G401 (cell line): ENCODE measurements at places on chromosomes 7 and 10.

- DNase-seq: no peak
These were observed 106.6 kb downstream of the PRKCQ start for GRCh38 chr10:6473430-6473829.

- DNase-seq: no peak
These were observed 61.4 kb upstream of the NAMPT start for GRCh38 chr7:106346167-106346677.

GRCh38 chr10:129771991-129772431 lies 192.1 kb downstream of the EBF3 start:
- DNase-seq: no peak

DNA sequence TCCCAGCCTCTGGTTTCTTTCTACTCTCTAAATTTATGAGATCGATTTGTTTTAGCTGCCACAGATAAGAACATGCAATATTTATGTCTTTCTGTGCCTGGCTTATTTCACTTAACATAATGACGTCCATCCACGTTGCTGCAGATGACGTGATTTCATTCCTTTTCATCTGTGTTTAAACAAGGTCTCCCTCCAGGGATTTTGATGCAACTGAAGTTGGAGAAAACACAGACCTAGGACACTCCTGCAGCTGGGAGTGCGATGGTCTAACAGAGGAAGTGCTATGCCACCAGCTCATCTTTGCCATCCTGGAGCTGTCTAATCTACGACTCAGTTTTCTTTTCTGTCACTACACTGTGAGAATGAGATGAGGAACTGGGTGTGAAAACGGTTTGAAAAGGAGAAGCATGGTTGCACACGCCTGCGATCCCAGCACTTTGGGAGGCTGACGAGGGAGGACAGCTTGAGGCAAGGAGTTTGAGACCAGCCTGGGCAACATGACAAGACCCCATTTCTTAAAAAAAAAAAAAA lies 1.5 kb upstream of the KCTD7 start:
- DNase-seq: no peak

- no peak for DNase-seq
These were observed 20.2 kb upstream of the PFKFB3 start for GRCh38 chr10:6182454-6183098.

DNA sequence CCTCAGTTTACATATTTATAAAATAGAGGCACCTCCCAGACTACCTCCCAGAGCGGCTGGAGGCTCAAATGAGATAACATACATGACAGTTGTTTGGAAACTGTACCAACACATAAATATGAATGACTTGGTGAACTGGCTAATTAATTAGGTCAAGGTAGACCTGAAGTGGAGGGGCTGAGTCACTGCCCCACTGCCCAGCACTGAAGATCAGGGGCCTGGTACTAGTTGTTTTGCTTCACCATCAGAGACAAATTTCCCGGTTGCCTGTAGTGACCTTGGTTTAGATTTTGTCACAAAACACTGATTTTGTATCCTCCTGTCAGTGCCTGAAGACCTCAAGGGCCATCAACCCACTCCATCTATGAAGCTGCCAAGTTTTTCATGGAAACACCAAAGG lies 41.8 kb downstream of the JAZF1 start:
- no peak for DNase-seq

DNA sequence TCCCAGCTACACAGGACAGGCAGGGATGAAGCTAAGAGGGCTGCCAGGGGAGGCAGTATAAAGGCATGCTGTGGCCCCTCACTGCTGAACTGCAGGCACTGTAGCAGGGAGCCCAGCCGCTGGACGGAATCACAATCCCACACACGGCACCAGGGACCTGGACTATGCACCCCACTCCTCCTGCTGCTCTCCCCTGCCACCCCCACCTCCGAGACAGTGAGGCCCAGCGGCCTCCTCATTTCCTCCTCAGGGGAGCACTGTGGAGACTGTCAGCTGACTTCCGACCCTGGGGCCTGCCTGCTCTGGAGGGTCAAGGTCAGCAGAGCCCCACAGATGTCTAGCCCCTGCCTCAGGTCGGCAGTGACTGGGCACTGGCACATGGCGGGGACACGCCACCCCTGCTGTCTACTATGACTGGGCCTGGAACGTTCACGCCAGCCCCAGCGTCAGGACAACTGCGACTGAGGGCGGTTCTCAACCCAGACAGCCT lies 92.7 kb downstream of the FAM53B start:
- no peak for DNase-seq

- DNase-seq: no peak
These were observed 96.3 kb downstream of the CDK14 start for GRCh38 chr7:90692396-90692795.

GRCh38 chr10:76205361-76205760 lies 773.9 kb downstream of the LRMDA start:
- no peak for DNase-seq

DNA sequence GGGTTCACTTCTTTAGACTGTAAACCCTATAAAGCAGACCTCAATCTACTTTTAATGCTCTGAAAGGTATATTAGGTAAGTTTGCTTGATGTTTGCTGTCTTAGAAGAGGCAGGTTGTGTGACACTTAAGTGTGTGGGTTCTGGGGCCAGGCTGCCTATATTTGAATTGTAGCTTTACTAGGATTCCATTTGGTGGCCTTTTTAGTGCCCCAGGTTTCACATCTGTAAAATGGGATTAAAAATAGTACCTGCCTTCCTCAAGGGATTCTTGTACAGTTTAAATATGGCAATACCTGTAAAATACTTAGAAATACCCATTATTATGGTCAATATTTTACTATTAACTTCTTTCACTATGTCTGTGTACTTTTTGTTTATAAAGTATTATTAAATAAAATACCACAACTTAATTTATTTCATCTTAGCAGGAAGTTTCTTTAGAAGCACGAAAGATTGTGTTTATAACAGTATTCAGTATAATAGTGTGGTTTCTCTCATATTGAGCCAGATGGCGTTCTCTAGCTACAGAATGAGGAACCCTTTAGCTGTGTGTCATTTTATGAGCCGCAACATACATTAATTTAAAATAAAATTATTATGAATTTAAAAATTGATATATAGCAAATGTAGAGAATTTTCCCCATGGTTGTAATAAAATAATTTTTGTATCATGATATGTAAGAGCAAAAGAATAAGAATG lies 94.2 kb downstream of the CDK14 start:
- DNase-seq: no peak

DNA sequence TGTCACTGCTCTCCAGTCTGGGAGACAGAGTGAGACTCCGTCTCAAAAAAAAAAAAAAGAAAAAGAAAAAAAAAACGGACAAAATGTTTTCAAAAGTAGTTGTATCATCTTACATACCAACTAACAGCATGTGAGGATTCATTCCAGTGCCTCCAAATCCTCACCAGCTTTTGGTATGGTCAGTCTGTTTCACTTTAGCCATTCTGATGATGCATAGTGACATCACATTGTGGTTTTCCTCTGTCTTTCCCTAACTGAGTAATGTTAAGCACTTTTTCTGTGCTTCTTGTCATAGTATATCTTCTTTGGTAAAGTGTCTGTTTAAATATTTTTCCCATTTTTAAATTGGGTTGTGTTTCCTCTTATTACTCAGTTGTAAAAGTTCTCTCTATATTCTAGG lies 251.4 kb upstream of the CTBP2 start:
- DNase-seq: no peak

DNA sequence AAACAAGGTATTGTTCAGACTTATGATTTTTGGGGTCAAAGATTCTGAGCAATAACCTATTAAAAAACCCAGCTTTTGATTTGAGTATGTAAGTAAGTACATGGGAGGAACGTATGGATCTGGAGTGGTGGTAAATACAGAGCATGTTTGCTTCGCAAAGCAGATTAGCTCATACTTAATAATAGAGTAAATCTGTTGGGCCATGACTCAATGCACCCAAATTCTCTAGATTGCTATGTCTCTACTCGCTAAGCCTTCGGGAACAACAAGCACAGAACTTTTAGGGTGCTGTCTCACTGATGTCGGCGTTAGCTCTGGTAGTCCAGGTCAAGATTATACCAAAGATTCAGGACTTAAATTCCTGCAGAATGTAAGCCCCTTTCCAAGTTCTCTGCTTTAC lies 807 bp upstream of the MINPP1 start:
- DNase-seq: no peak

GRCh38 chr7:106862317-106863089 lies 2.6 kb upstream of the PIK3CG start:
- no peak for DNase-seq

GRCh38 chr7:88664630-88665233 lies 94.8 kb upstream of the ZNF804B start:
- DNase-seq: no peak

DNA sequence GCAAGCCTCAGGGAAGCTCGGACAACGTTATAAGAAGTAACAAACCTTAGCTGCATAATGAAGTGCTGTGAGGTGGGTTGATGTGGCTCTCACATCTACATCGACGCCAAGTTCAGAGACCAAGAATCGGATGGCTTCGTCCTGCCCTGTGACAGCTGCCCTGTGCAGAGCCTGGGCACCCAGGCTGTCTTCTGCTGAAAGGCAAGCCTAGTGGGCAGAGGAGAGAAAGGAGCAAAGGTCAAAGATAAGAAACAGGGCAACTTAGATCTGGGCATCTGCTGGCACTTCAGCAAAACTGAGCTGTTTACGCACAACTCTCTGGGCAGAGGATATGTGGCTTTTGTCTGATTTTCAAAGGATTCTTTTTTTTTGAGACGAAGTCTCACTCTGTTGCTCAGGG lies 6.7 kb downstream of the ANKRD16 start:
- DNase-seq: no peak

DNA sequence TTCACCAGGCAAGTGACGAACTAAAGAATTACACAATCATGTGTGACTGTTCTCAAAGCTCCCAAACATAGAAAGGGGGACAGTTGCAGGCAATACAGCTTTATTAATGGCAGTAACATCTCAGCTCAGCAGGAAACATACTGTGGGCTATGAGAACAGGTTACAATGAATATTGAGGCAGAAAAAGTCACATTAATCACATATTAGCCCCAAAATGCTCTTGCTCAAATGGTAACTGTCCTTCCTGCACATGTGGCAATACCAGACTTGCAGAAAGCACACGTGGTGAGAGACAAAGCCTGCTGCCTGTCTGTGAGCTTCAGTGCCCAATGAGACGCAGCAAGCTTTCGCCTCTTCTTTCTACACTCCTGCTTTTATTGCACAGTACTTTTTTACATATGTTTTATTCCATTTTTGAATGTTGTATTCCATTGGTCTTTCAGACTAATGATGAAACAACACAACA lies 104.9 kb upstream of the ACBD5 start:
- no peak for DNase-seq

DNA sequence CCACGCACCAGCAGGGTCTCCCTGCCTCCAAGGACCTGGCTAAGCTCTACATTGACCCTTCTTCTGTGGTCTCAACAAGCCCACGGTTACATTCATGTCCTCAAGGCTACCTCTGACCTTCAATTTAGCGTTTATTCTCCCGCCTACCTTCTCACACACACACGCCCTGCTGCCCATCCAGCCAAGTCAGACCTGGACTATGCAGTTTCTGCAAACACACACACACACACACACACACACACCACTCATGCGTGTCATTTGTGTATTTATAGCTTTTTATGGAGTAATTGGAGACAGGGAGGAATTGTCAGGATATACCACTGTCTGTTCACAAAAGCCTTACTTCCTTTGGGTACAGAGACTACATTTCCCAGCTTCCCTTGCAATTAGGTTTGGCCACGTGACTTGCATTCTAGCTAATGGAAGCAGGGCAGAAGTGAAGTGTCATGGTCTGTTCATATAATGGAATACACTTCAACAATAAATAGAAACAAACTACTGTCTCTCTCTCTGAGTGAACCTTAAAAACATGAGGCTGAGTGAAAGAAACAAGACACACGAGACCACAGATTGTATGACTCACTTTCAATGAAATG lies 53.8 kb upstream of the CPXM2 start:
- peak; percentile 3 for DNase-seq

DNA sequence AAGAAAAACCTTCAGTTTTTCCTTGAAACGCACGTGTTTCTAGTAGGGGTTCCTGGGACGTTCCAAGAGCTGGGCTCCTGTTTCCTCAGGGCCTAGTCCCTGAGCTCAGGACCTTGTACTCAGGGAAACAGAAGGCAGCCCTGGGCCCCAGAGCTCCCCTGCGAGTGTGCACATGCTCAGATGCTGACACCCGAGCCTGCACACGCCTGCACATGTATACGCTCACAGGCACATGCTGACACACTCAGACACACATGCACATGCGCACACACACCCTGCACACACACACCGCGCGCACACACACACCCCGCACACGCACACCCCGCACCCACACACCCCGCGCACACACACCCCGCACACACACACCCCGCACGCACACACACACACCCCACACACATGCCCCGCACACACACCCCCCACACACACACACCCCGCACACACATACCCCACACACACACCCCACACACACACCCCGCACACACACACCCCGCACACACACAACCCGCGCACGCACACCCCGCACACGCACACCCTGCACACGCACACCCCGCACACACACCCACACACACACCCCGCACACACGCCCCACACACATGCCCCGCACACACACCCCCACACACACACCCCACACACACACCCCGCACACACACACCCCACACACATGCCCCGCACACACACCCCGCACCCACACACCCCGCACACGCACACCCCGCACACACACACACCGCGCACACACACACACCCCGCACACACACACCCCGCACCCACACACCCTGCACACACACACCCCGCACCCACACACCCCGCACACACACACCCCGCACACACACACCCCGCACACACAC lies 52.2 kb downstream of the CALML3 start:
- no peak for DNase-seq

GRCh38 chr10:102876747-102877153 lies 7.5 kb downstream of the AS3MT start:
- no peak for DNase-seq

DNA sequence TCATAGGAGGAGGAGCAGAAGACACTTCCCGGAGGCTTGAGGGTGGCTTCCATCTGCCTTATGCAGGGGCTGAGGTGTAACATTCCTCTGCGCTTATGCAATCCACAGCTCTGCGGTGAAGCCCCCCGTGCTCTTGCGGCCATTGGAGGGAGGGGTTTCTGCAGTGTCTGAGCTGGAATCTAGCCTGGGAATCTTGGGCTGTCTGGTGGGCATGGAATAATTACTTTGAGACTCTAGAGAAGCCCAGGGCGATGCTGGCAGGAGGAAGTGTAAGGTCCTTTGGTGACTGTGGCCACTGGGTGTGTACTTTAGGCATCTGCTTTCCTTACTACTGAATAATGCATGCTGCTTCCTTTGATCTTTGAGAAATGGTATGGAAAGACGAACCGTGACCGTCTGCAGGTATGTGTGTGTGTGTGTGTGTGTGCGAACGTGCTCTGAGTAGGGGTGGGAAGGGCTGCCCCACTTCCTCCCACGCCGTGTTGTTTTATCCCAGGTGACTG lies 181.0 kb downstream of the PRPF18 start:
- no peak for DNase-seq
